ENCODE measurements at places on chromosomes 12 and 14.
A peak's percentile ranks its signal among the peaks of the same experiment; 100 is the strongest.

DNA sequence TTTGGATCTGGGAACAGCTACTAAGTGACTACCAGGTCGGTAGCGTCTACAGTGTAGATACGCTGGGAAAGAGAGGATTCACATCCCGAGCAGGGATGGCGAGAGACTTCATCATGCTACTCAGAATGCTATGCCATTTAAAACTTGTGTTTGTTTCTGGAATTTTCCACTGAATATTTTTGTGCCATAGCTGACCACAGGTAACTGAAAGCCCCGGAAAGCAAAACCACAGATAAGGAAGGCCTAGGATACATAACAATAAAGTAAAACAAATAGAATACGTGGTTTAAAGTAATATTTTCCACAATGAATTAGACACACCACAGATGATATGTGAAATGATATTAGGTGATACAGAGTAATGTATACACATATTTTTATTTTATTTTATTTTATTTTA lies 7.9 kb upstream of the HCAR1 start:
- DNase-seq = no peak

DNA sequence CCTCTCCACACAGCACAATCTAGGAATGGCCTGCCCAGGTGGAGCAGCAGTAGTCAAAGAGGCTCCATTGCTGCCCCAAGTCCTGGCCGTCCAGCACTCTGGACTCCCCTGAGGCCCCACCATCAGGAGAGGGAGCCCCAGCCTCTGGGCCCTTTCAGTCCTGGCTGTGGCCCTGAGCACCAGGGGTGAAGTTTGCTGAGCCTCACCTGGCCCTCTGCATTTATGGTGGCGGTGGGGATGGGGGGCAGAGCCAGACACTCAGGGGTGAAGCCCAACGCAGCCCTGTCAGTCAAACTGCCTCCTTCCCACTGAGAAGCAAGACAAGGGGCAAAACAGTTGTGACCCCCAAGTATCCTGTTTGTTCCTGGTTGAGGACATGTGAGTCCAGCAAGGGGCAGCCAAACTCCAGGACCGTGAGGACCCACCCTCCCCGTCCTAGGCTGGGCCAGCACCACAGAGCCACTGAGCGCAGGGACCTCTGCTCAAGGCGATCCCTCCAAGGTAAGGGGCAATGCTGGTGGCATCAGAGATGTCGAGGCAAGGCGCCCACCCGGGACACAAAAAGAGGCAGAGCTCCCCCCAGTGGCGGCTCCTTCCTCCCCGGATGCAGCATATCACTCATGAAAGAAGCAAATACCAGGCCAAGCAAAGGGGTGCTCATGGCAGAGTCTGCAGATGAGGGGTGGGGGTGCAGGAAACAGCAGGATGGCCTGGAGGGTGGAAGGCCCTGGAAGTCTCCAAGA lies 4.8 kb upstream of the AMN start:
- peak; percentile 56 for DNase-seq

DNA sequence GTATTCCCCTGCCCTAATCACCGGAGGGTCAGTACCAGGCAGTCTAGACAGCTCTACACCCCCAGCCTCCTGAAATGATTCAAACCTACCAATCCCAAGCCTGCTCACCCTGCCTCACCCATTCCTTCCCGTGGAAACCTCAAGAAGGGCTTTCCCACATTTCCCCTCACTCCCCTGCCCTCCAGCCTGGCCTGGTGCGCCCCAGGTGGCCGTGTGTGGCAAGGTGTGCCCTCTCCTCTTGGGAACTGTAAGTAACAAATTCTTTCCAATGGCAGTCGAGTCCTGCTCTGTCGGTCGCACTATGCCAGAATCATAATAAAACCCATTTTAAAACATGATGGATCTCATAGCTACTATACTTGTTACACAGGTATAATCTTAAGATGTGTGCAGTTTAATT lies 13.9 kb upstream of the DEGS2 start:
- no peak for DNase-seq

GRCh38 chr12:27207615-27208413 lies 36.3 kb upstream of the STK38L start:
- no peak for DNase-seq

- no peak for DNase-seq
Observed at GRCh38 chr14:41167040-41167439, 439.6 kb upstream of the LRFN5 start.

DNA sequence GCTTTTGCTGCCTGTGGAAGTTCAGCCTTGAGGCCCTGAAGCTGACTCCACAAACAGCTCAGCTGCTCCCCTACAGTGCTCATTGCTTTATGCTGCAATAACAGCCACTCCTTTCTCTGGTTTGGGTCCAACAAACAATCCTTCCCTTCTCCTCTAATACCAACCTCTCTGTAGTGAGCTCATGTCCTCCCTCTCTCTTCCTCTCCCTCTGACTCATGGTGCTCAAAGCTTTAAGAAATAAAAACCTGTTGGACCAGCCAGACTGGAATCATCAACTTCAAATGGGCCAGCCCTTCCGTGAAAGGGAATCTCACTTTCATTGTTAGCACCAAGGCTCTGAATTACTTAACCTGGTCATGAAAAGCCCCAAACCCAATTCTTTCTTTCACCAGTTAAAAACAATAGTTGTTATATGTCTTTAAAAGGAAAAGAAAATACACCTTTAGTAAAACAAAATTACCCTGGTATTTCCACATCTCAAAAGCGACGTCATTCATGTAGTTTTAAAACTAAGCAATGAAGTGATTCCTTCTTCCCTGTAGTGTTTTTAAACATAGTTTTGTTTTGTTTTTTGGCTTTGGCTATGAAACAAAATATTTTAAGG lies 126.4 kb downstream of the DUSP6 start:
- DNase-seq = no peak

GRCh38 chr12:12990700-12991468 lies 9.2 kb downstream of the HEBP1 start:
- no peak for DNase-seq

DNA sequence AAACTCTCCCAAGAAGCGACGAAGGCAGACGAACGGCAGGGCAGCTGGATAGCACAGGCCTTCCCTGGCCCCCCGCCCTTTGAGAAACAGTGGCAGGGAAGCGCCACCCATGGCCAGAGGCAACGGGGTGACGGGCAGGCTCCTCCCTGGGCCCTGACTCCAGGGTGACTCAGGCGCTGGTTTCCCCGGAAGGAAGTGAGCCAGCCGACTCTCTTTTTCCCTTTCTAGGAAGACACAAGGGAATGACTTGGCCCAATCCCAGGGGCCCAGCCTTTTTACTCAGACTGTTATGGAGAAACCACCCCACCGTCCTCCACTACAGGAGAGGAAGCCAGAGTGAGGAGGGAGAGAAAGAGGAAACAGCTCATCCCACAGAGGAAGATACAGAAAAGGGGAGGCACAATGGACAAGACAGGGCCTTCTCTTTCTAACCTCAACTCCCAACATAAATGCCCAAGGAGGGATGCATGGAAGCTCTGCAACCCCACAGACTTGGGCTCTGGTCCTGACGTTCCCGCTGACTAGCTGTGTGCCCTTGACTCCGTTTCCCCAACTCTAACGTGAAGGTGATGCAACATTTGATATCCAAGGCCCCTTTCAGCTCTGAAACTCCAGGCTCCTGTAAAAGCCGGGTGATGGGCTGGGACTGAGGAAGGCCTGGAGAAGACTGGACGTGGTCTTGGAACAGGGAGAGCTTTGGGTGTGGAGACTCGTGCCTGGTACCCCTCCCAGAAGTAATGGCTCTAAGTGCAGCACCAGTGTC lies 27.9 kb downstream of the ACTN1 start:
- DNase-seq = no peak

- DNase-seq = no peak
Observed at GRCh38 chr12:57476993-57477709, 2.5 kb downstream of the ARHGAP9 start.

DNA sequence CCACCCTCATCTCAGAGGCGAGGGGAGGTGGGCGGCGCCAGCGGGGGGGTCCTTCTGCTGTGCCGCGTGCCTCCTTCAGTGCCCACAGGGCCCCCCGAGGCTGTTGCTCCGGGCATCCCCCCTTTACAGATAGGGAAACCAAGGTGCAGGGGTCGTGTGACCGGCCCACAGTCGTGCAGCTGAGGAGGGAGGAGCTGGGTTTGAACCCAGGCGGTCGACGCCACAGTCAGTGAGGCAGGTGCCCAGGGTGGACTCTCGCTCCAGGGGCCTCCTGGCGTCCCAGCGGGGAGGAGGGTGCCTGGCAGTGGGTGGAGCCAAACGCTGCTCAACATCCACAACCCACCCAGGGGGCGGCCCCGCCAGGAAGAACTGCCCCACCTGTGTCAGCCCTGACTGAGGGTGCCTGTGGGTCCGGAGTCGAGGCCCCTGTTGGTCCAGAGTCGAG lies 8.6 kb downstream of the GALNT9 start:
- DNase-seq = no peak

- no peak for DNase-seq
Observed at GRCh38 chr12:72261885-72262284, 10.3 kb upstream of the TRHDE start.

Data from NCI-H1092 treated with DMSO at 0.1 percent for 48 hours (cell line).